ENCODE measurements at places on chromosomes 3 and 15.

- DNase-seq: no peak
Measured at GRCh38 chr3:66399529-66400232, 101.1 kb downstream of the LRIG1 start.

- peak; percentile 3 for DNase-seq
Measured at GRCh38 chr3:100401674-100402041, 319 bp downstream of the LNP1 start.

DNA sequence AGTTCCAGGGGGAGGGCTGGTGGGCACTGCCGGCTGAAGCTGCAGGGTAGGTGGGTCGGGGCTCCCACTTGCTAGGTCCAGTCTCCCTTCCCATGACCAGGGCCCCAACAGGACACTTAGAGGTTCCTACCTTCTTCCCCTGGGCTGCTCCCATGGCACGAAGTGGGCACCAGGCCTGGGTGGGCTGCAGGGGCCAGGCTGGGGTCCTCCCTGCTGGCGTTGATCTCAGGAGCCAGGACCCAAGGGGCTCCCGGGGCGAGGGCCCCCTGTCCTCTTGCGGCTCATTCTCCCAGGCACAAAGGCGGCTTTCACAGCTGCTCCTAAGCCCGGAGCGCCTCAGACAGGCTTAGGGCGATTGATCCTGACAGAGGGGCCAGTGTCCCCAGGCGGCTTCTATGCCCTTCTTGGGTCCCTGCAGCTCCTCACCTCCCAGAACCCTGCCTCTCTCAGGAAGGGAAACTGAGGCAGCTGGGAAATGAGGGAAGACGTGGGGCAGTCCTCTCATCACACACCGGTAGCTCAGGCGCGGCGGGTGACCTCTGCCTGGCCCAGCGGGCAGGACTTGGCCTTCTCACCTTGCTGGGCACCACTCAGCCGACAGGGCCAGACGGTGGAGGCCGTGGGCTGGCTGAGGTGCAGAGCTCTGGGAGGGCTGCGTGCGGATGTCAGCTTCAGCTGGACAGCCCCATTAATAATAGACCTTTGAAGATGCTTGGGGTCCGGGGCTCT, 39.6 kb downstream of the FAM3D start:
- no peak for DNase-seq

DNA sequence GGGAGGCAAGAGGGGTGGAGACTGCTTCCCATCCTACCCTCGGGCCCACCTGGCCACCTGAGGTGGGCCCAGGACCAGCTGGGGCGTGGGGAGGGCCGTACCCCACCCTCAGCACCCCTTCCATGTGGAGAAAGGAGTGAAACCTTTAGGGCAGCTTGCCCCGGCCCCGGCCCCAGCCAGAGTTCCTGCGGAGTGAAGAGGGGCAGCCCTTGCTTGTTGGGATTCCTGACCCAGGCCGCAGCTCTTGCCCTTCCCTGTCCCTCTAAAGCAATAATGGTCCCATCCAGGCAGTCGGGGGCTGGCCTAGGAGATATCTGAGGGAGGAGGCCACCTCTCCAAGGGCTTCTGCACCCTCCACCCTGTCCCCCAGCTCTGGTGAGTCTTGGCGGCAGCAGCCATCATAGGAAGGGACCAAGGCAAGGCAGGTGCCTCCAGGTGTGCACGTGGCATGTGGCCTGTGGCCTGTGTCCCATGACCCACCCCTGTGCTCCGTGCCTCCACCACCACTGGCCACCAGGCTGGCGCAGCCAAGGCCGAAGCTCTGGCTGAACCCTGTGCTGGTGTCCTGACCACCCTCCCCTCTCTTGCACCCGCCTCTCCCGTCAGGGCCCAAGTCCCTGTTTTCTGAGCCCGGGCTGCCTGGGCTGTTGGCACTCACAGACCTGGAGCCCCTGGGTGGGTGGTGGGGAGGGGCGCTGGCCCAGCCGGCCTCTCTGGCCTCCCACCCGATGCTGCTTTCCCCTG, 2.2 kb upstream of the FES start:
- DNase-seq: no peak

Data from stimulated activated CD8-positive, alpha-beta memory T cell treated with anti-CD3 and anti-CD28 coated beads, Interleukin-7, amount 100 ng/mL, for 1 hour (primary cell).